ENCODE measurements at places on chromosomes 3 and 15. TPM values are rescaled to one million over a fixed set of nuclear protein-coding genes. Genes with fewer than 3 reads are reported as not detected.

PLIN1 gene
- 0.07 TPM for polyA plus RNA-seq

CEP19 gene
- 1.4 TPM for polyA plus RNA-seq

GOLGA8S gene
- 0.03 TPM for polyA plus RNA-seq

ZBTB47 gene
- 17.3 TPM for polyA plus RNA-seq

KCNMB3 gene
- 0.59 TPM for polyA plus RNA-seq

TRANK1 gene
- polyA plus RNA-seq = 7.9 TPM

PARL gene
- 35.3 TPM for polyA plus RNA-seq

DNASE1L3 gene
- polyA plus RNA-seq = not detected

CIB2 gene
- 2.4 TPM for polyA plus RNA-seq

IL17RE gene
- 8.6 TPM for polyA plus RNA-seq

ADGRG7 gene
- polyA plus RNA-seq = not detected

SEMA7A gene
- 87.3 TPM for polyA plus RNA-seq

PRRT3 gene
- 4.1 TPM for polyA plus RNA-seq

DAZL gene
- polyA plus RNA-seq = not detected

BNIP2 gene
- 36.9 TPM for polyA plus RNA-seq

TLR9 gene
- not detected for polyA plus RNA-seq

SENP8 gene
- 1.6 TPM for polyA plus RNA-seq

DGKG gene
- 1.2 TPM for polyA plus RNA-seq

TAGLN3 gene
- 7.7 TPM for polyA plus RNA-seq

PLA2G4E gene
- not detected for polyA plus RNA-seq

HYAL1 gene
- 0.32 TPM for polyA plus RNA-seq

ITIH4 gene
- 0.26 TPM for polyA plus RNA-seq

MNS1 gene
- 0.62 TPM for polyA plus RNA-seq

DNA sequence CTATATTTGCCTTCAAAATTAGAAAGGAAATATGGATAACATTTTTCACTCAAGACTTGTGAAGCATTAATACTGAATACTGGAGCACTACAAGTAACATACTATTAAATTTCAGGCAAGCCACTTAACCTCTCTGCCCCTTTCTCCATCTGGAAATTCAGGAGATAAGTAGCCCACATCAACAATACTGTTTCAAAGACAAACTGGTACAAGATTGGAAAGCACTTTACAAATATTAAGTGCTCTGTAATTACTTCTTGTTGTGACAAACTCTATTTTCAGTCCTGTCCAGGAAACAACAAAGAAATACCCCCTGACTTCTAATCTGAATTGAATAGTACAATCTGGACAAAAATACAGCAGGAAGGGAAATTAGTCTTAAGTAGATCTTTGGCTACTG lies 49.3 kb downstream of the TMEM212 start:
- DNase-seq = no peak

DNA sequence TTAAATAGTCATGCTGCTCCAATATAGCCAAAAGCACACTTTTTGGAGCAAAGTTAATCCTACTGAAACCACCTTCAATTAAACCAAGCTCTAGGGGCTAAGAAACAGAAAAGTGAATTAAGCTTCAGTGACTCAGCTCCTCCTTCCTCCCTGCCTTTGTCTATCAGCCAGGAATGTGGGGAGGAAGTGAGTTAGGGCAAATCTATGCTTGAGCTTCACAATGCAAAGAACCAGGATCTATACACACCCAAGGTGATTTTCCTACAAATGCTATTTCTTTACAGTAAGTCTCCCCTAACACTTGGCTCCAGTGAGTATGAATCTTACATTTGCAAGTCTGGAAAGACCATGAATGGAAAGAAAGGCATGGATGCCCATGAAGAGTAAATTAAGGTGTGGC lies 212.1 kb downstream of the P3H2 start:
- peak; percentile 72 for DNase-seq

DNA sequence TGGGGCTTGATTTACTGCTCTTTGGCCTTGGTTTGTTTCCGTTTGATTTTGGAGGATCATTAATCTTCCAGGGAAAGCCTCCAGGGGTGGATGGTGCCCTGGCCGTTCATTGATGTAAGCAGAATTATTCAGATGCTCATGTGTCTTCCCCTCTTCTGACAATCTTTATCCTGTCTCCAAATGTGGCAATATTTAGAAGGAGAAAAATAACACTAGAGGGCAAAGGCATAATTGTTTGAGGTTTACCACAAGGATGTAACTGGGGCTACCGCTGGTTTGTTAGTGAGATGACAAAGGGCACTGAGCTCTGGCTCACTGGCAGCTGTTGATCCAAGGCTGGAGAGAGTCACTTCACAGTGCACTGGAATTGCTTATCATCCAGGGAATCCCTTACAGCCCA lies 18.2 kb upstream of the PLCL2 start:
- DNase-seq = no peak

DNA sequence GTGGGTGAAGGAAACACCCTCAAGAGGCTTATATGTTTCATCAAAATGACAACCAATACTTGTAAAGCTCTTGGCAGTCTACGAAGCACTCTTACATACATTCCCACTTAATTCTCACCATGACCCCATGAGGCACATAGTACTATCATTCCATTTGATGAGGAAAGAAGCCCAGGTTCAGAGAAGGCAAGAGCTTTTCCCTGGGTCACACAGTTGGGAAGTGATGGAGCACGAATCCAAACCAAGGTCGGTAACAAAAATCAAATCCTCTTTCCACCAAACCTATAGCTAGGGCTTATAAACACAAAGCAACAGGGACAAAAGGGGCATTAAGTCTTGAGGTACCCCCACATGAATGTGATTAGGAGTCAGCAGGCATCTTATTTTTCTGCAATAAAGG lies 187.1 kb downstream of the UACA start:
- DNase-seq = no peak

GRCh38 chr3:196012941-196013476 lies 68.9 kb downstream of the TFRC start:
- DNase-seq = no peak

DNA sequence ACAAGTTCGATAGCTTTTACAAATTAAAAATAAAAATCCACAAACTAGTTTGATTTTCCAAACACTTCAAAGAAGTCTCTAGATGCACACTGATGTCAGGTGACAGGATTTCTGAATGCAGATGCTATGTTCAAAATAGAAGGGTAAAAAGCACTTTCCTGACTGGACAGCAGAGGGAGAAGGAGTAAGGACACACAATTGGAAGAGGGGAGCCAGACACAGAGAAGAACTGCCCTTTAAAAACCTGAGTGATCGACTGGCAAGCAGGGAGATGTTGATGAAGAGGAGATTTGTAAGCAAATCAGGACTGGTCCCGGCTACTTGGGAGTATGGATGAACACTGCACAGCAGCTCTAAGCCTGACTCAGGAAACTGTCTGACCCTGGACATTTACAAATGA lies 612.8 kb downstream of the MAGI1 start:
- peak; percentile 44 for DNase-seq

DNA sequence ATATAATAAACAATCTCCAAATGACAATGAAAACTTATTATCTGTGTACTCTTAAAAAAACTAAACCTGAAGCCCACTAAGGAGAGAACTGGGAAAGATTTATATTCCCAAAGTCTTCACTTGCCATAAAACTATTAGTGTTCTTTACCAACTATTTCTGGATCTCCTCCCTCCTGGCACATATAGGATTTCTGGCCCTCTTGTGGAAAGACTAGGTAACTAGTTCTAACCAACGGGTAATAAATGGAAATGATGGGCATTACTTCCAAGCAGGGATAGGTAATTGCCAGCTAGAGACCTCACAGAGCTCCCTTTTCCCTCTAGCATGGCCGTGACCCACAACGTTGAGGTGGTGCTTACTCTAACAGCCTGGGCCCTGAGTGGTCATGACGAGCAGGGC lies 110.1 kb downstream of the DNAH12 start:
- peak; percentile 28 for DNase-seq

GRCh38 chr3:58955308-58955707 lies 94.5 kb downstream of the CFAP20DC start:
- DNase-seq = no peak

DNA sequence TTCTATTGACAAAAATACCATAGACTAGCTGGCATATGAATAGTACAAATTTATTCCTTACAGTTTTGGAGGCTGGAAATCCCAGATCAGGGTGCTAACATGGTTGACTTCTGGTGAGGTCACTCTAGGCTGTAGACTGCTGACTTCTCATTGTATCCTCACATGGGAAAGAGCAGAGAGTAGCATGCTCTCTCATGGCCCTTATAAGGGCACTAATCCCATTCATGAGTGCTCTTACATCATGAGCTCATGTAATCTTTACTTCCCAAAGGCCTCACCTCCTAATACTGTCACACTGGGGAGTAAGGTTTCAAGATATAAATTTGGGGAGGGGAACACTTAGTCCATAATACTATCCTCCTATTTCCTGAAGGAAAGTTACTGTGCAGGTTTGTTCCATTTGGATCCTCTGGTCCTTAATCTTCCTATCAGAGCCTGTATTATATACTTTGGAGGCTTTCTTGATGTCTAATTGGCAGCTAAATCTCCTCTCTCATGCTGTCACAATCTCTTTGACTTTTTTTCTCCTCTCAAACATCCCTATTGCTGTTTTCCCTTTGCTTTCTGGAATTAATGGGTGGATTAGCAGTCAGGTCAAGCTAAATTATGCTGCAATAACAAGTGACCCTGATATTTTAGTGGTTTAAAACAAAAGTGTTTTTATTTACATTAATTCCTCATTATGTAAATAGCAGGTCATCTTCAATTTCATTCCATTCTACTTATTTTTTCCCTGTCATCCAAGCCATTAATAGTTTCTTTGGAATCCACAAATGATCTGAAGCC lies 23.1 kb upstream of the LEKR1 start:
- no peak for DNase-seq

DNA sequence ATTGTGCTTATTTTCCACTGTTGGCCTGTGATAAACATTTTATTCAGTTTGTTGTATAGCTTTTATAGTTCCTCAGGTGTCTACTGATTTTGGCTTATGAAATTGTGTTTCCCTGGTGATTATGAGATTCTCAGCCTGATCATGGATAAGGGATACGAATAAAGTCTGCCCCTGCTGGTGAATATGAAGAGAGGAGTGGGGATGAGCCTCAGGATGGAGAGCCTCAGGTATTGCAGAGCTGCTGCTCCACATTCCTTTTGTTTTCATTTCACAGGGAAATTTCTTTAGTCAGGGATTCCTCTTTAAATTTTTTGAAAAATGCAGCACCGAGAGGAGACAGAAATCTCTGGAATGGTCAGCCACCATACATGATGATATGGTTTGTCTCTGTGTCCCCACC lies 14.7 kb upstream of the RAB6B start:
- DNase-seq = no peak

DNA sequence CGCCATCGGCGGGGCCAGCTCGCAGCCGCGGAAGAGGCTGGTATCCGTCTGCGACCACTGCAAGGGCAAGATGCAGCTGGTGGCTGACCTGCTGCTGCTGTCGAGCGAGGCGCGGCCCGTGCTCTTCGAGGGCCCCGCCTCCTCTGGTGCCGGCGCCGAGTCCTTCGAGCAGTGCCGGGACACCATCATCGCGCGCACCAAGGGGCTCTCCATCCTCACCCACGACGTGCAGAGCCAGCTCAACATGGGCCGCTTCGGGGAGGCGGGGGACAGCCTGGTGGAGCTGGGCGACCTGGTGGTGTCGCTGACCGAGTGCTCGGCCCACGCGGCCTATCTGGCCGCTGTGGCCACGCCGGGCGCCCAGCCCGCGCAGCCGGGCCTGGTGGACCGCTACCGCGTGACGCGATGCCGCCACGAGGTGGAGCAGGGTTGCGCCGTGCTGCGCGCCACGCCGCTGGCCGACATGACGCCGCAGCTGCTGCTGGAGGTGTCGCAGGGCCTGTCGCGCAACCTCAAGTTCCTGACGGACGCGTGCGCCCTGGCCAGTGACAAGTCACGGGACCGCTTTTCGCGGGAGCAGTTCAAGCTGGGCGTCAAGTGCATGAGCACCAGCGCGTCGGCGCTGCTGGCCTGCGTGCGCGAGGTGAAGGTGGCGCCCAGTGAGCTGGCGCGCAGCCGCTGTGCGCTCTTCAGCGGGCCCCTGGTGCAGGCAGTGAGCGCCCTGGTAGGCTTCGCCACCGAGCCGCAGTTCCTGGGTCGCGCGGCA lies 1.8 kb downstream of the TLNRD1 start:
- no peak for DNase-seq

DNA sequence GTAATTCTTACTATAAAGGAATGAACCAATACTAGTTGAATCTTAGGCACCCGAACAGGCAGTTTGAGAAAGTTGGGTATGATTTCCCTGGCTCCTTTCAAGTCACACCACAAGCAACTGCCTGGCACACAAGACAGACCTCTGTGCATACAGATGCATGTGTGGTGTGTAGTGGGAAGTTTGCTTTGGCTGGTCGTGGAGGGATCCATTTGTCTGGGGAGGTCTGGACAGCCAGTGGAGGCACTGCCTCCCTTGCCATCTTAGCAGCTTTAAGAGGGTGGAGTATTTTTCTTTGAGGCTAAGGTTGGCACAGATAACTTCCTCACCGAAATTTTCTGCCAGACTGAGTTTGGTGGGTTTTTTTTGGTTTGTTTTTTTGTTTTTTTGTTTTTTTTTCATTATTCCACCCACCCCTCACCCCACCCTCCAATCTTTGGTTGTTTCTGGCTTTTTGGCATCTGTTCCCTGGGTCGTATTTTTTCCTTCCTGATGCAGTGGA lies 97.1 kb downstream of the TMEM212 start:
- DNase-seq = no peak

GRCh38 chr3:58042947-58043707 lies 34.9 kb downstream of the FLNB start:
- no peak for DNase-seq

DNA sequence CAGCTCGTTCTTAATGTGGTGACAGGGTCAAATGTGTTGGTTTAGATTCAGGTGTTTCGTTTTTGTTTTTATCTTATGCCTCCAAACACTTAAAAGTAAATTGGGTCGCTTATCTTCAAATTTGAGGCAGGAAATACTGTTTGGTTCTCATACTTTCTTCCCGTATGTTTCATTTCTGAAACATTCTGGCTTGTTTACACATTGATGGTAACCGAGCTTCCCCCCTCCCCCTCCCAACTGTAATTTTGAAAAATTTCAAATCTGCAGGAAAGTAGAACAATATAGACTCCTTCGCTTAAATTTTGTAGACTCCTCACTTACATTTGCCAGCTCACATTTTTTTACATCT lies 64.9 kb downstream of the CMTM8 start:
- DNase-seq = no peak

GRCh38 chr3:51706788-51707731 lies at the start of gene GRM2:
GRM2 (plus strand) TSS chr3:51707068; CDS start chr3:51708984, 1,916 bp downstream.
- DNase-seq = peak; percentile 83

GRCh38 chr15:69926721-69927120 lies 171.0 kb downstream of the TLE3 start:
- no peak for DNase-seq
